Left renal pelvis (tissue), 4 donors: ENCODE measurements at places on chromosomes 5 and 9.

- no peak for DNase-seq
Measured at GRCh38 chr5:59317774-59318205, 575.7 kb downstream of the PDE4D start.

GRCh38 chr5:73393611-73394489 is 54.7 kb downstream of the FOXD1 start:
- DNase-seq: no peak

DNA sequence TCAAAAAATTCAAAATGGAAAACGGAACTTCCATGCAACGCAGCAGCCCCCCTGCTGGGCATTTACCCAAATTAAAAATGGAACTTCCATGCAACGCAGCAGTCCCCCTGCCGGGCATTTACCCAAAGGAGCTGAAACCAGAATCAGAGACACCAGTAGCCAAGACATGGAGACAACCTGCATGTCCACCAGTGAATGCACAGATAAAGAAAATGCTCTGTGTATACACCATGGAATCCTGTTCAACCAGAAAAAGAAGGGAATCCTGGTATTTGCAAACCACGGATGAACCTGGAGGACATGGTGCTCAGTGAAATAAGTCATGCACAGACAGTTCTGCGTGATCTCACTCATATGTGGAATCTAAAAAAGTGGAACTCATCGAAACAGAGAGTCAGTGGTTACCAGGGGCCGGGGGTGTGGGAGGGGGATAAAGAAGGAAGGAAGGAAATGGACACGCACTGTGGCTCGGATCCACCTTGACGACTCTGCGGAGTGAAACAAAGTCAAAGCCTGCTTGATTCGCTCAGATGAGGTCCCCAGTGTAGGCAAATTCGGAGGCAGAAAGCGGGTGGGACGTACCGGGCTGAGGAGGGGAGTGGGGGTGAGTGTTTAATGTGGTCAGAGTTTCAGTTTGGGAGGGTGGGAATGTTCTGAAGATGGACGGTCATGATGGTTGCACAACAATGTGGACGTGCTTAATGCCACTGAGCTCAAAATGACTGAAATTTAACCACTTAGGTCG is 40.2 kb upstream of the EXOC3 start:
- DNase-seq: no peak

GRCh38 chr9:72947984-72948465 is 4.8 kb downstream of the ALDH1A1 start:
- no peak for DNase-seq

GRCh38 chr9:82997476-82998140 is 65.3 kb downstream of the RASEF start:
- no peak for DNase-seq

DNA sequence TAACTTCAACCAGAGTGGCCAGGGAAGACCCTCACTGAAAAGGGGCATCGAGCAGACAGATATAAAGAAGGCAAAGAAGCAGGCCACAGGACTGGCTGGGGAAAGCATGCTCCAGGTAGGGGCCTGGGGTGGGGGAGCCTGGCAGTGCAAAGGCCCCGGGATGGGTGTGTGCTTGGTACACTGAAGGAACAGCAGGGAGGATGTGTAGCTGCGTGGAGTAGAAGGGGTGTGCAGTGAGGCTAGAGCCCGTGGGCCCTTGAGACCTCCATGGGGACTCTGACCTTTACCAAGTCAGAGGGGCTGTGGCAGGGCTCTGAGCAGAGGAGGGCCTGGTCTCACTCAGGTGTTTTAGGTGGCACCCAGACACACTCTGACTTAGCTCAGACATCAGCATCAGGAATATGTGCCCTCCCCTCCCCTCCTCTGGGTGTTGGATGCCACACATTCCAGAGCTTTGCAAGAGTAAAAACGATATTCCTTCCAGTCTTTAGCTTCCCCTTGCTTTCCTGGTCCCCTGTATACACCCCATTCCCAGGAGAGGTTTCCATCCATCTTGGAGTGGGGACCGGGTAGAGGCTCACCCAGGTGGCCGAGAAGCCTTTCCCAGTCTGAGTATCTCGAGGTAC is 7.6 kb downstream of the TRIM7 start:
- DNase-seq: no peak

DNA sequence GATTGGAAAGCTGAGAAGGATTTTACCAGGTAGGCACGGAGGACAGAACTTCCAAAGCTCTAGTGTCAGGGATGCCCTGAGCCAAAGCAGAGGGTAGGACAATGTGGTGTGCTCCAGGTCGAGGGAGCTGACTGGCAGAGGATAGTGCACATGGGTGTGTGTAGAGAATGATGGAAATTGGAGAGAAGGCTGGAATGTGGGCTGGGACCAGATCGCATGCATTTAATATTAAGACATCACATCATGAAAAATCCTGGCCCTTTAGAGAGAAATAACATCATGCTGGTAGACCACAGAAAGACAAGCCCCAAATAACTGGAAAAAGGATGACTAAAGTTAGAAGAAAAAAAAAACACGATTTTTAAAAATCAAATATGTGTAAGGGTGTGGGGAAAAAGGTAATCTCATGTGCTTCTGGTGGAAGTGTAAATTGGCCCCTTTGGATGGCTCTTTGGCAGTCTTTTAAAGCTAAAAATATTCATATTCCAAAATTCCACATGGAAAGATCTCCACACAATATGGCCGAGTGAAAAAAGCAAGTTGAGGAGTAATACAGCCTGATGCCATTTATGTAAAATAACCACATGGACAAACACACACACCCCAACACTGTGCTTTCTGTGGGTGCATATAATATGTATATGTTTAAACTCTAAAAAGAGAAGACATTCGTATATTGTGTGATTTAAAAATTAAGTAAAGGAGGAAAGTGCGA is 67.0 kb upstream of the TGFBR1 start:
- no peak for DNase-seq

- DNase-seq: no peak
Measured at GRCh38 chr9:98481676-98482075, 226.2 kb upstream of the TBC1D2 start.

GRCh38 chr9:134614256-134614655 is 27.3 kb upstream of the COL5A1 start:
- no peak for DNase-seq
